Motor neuron (in vitro differentiated cells): ENCODE measurements at places on chromosomes 5 and 9. TPM values are rescaled to one million over a fixed set of nuclear protein-coding genes. Genes with fewer than 3 reads are reported as not detected.

CDH12 gene
- total RNA-seq = not detected in 2 replicates

LEAP2 gene
- total RNA-seq = 10.5 and 10.7 TPM in 2 replicates

OTULINL gene
- 0.75 and 1.4 TPM in 2 replicates for total RNA-seq

UNC13B gene
- 53.4 and 56.5 TPM in 2 replicates for total RNA-seq

PDLIM4 gene
- total RNA-seq = 25.3 and 29.5 TPM in 2 replicates
